Endothelial cell (in vitro differentiated cells): ENCODE measurements at places on chromosomes 3 and 15.

DNA sequence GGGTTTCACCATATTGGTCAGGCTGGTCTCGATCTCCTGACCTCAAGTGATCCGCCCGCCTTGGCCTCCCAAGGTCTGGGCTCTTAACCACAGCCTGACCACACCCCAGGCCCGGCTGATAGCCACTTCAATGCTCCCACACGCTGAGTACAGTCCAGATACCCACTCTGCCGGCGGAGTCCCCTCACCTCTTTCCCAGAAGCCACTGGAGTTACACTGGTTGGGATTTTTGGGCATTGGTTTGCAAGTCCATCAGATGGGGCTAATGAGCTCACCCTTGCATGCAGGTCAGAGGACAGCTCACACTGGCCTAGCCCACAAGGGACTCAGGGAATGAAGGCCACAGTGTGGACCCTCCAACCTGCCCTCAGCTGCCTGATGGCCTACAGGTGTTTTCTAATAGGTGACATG, 60.1 kb downstream of the IQSEC1 start:
- DNase-seq: no peak

- DNase-seq: no peak
These were observed 11.2 kb upstream of the KBTBD12 start for GRCh38 chr3:127903611-127904375.

DNA sequence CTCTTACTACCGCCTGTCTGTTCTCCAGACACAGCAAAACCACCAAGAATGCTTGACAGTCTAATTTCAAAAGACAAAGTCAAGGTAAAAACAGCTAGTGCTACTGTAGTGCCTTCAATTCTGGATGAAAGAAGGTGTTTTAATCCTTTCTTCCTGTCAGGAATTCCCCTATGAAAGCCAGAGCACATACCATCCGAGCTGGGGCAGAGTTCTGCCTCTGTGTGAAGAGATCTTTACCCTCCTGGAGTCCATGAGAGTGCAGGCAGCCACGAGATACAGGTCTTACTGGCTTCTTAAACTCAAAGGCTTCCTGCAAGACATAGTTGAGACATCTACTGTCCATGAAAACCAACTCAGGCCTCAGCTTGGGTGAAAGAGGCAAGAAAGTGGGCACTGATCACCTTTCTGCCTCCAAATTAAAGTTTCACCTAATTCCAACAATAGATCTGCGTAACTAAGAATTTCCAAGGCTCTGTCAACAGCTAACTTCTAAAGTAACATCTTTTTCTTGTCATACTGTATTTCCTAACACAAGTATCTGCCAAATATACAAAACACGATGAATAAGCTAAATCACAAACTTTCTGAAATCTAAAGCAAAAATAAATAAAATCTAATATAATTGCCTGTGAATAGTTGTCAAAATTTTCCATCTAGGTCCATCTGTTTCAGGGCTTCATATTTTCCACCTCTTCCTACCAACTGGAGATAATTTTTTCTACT, 7.5 kb downstream of the CDC25A start:
- no peak for DNase-seq

DNA sequence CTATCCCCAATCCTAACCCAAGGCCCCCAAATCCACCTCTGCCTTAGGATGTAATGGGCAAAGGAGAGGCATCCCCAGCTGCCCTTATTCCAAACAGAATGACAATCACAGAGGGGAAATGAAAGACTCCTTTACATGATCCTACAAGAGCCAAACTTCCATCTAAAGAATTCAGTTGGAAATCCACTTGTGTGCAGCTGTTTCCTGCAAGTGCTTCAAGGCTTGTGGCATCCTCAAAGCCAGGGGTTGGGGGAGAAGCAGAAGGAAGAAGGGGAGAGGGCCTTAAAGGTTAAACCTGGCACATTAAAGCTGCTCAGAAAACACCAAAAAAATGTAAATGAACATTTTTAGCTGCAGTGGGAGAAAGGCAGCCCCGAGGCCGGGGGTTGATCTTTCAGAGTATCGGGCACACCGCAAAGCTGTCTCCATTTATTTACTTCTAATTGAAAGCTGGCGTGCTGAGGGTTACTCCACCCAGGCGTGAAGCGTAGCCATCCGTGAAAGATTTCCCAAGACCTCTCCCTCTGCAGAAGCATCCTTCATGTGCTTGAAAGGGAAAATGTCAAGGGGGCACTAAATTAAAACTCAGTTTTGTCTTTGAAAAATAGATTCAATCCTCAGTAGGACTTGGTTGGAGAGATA, 217.8 kb downstream of the SHQ1 start:
- no peak for DNase-seq

DNA sequence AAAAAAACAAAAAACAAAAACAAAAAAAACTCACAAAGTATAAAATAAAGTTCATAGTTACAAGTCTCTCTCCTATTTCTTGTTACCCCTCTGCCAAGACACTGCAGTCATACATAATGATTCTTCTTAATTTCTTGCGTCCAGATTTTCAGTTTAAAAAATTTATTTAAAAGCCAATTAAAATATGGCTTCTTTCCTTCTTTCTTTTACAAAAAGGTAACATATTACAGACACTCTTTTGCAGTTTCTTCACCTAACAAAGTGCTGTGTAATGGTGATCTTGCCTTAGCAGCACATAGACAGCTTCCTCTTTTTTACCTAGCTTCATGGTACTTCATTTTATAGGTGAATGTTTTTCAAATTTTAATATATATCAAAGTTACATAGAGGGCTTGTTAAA, 136.1 kb upstream of the SGO1 start:
- DNase-seq: no peak

DNA sequence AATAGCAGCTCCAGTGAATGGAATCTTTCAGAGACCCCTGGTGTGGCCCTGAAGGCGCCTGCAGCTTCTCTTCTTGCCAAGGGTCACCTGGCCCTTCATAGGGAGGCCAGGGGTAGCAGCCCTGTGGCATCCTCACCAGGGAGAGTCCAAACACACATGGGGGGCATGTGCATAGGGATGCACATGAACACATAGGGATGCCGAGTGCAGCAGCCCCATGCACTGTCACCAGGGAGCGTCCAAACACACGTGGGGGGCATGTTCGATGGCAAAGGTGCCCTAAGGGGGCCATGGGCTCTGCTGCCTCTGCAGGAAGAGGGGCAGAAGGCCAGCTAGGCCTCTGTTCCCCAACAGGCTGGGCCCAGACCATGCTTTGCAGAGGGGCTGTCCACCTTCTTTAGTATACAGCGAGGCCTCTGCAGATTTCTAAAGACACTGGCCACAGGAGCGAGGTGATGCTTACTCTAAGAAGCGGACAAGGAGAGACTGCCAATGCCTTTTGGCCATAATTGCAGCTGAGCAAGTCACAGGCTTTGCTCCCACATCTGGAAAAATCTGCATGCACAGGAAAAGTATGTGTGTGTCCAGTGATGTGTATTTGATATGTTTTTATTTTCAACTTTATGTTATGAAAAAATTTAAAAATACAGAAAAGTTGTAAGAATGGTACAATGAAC, 21.0 kb downstream of the ANAPC13 start:
- no peak for DNase-seq

GRCh38 chr3:20103731-20104130, 63.5 kb downstream of the KAT2B start:
- DNase-seq: no peak

- DNase-seq: no peak
These were observed 361.2 kb downstream of the MAGI1 start for GRCh38 chr3:65677486-65678010.

DNA sequence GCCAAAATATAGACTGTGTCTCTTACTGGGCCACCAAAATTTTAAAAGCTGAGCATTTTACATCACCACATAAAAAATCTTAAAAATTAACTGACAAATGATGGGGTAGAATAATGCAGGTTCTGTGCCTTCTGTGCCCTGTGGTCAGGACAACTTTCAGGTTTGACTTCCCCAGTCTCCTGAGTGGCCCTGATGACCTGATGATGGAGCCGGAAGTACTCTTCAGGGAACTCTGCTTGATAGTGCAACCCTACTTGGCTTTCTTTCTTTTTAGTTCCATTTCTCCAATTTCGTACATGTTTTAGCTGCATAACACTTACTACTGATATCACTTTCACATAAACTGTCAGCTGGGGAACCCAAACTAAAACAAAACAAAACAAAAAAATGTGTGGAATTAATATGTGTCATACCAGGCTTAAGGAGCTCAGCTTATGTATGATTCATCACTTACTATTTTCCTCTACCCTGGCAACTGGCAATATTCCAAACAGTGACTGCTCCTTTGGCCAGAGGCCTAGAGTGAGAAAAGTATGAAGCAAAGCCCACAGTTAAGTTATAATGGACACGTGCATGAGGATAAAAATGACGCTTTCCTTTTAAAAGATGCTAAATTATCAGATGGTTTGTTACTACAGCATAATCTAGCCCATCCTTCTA, 194.3 kb downstream of the BCHE start:
- DNase-seq: no peak

- DNase-seq: no peak
These were observed 26.1 kb downstream of the LOXL1 start for GRCh38 chr15:73952171-73952912.

DNA sequence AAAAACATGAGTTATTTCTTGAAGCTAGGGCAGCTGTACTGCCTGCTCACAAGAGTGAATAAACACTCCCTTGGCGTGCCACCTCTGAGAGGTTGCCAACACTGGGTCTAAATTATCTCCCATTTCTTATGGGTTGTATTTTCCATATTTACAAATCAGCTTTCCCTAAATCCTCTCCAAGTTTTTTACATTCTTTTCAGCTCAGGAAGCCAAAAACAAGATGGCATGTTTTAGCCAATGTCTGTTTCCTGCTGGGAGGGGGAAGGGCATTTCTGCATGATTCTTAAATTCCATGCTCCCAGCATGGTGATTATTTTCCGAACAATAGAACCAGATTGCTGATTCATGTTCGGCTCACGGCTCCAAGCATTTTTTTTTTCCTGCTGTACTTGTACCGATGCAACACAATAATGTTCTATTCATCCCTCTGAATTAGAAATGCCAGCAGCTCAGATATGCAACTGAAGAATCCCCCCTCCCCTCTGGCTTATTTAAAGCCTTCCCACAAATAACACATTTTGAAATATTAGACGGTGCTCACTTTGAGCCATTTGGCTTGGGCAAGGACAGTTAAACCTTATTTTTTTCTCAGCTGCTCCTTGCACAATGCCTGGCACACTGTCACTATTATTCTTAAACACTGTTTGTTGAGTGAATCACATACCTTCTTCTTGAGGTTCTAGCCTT, 252.5 kb downstream of the THRB start:
- no peak for DNase-seq

DNA sequence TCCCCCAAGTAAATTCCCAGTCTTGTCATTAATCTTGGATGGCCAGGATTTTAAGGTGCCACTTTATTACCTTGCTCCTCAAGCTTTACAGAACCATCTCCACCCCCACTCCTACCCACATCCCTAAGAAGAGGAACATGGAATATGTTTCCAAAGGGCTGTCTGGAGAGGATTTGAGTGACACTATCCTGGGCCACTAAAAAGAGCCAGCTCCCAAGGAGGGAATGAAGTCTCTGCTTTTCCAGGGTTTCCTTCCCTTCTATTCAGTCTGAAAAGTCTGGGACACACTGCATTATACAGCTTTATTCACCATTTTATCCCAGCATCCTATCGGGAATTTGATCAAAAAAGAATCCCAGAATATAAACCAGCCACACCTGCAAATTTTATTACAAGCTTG, 35.6 kb upstream of the MECOM start:
- DNase-seq: no peak

DNA sequence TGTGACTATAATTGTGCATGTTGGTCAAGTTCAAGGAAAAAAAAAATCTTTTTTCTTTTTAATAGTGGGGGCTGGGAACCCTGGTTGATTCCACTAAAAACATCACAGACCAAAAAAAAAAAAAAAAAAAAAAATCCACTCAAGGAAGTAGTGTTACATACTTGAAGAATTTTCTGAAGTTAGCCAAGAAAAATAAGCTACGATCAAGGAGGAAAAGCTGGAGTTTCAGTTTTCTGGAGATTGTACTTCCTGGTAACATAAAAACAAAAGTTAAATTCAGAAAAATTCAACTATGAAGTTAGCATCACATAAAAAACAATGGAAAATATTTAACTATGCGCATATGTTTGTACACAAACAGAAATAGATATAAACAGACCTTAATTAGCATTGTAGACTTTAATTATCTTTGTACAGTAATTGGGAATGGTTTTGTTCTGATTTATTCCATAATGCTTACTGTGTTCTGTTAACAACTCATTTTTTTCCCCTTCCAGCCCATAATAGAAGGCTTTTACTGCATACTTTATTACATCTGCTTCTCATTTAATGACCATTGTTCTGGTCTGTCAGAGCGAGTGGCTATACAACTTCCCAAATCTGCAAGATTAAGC, 194.3 kb downstream of the RORA start:
- DNase-seq: no peak

GRCh38 chr3:72437661-72438406, 410.4 kb downstream of the SHQ1 start:
- DNase-seq: no peak

GRCh38 chr3:153087595-153088566, 74.1 kb upstream of the RAP2B start:
- no peak for DNase-seq

GRCh38 chr3:189909573-189909972, 211.1 kb downstream of the P3H2 start:
- DNase-seq: no peak

DNA sequence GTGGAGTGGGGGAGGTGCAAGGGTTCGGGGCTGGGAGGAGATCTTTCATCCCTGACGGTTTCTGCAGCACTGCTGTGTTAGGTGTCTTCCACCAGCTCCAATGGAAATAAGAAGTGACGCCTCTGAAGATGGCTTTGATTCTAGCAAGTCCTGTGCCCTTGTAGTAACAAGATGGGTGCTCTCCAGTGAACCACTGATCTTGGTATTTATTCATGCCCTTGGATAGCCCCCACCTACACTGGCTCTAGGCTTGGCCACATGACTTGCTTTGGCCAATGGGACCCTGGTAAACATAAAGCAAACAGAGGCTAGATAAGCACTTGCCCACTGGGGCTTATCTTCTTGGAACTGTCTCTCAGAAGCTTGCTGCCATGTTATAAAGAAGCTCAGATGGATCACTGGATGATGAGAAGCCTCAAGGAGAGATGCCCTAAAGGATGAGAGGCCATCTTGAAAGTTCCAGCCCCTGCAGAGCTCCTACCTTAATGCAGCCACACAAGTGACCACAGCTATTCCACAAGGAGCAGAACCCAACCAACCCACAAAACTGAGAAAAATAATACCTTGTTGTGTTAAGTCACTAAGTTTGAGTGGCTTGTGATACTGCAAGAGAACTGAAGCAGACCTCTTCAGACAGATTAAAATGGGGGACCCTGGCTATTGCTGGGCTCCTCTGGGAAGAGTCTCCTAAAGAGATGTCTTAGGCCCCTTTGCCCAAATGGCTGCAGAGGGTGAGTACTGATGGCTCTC, 137.9 kb downstream of the PDCD6IP start:
- DNase-seq: no peak
